Activated CD8-positive, alpha-beta memory T cell treated with anti-CD3 and anti-CD28 coated beads for 24 hours (primary cell): ENCODE measurements at places on chromosomes 4 and X.

- DNase-seq: no peak
Measured at GRCh38 chrX:122219226-122219625, 964.9 kb upstream of the GRIA3 start.

GRCh38 chr4:88101165-88101564 is 57.3 kb downstream of the ABCG2 start:
- DNase-seq: no peak

- peak; percentile 44 for DNase-seq
Measured at GRCh38 chr4:2047031-2047660, 12.0 kb upstream of the NAT8L start.

- DNase-seq: no peak
Measured at GRCh38 chr4:149841686-149842085, 26.0 kb upstream of the IQCM start.

- no peak for DNase-seq
Measured at GRCh38 chrX:53194308-53194707, 30.7 kb downstream of the KDM5C start.

DNA sequence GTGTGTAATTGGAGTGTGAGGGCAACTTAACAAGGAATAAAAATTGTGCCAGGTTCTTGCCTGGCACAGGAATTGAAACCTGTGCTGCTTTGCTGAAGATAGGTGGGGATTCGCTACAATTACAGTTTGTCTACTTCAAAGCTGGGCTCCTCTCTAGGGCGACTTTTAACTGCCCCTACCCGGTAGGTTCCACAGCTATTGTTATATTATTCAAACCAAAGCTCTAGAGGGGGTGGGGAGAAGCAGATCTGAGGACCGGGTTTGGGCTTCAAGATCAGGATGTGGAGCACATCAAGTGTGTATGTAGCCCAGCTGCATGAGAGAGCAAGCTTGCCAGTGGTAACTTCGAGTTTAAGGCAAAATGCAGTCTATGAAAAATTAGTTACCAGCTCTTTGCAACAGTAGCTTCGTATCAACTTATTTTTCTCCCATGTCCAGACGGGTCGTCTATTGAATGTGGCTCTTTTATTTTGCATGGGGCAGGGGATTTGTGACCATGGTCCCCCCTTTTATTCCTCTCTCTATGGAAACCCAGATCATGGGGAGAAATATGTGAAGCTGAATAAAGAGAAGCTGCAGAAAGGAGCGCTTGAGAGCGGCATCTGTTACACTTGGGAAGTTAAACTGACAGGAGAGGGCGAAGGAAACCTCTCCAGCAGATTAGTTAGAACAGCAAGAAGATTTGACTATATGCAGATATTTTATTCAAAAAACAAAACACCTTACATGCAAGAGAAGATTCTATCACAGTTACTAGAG is 3.2 kb upstream of the POU3F4 start:
- no peak for DNase-seq
